ENCODE measurements at places on chromosomes 5 and 9.

DNA sequence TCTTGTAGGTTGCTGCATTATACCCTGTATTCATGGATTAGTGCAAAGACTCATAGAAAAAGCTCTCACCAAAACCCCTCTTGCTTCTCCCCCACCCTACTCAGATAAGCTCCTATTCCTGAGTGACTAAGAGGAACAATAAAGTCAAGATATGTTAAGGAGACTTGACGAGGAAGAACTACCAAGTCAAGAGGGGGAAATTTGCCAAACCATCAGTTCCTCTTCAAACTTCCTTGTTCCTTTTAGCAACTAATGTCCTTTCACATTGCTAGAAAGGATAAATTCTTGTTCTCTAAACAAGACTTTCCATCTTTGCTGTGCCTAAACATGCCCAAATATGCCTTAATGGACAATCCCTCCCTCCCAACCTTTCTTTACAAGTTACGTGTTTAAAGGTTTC, 27.0 kb downstream of the CNOT8 start:
- no peak for DNase-seq

DNA sequence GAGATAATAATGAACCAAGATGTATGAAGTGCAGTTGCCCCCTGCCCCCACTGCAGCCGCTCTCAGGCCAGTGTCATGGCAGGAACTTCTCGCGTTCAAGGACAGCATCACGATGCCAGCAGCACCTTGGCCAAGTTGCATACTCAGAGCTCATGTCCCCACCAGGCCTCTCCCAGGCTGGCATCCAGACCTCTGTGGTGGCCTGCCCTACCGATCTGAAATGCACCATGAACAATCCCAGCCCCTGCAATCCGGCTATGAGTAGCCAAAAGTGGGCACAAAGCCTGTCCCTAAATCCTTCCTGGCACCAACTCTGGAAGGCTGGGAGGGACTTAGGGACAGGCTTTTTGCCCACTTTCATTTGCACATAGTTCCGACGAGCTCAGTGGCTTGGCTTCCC, 140.9 kb downstream of the PAX5 start:
- no peak for DNase-seq

DNA sequence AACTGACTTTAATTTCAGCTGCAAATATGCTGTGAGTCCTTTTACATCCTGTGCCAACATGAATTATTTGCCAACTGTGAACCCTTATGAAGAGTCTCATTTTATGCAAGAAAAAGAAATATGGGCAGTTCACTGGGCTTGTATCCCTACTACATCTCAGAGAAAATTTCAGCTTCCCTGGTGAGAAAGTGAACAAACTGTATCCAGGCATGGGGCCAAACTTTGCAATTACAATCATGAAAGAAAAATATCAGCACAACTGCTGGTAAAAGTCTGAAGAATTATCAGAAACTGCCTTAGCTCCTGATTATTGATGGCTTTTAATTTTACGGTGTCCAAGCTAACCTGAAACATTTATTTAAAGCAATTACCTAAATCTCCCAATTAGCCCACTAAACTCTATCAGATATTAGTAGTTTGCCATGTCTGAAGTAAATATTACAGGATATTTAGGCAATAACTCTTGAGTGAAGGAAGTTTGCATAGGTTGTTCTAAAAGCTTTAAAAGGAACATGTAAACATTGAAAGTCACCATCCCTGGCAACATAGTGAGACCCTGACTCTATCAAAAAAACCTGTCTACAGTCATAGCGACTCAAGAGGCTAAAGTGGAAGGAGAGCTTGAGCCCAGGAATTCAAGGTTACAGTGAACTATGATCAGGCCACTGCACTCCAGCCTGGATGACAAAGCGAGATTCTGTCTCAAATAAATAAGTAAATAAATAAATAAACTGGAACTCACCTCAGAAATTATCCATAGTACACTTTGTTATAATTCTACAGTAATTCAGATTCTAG, 83.9 kb upstream of the HCN1 start:
- no peak for DNase-seq

DNA sequence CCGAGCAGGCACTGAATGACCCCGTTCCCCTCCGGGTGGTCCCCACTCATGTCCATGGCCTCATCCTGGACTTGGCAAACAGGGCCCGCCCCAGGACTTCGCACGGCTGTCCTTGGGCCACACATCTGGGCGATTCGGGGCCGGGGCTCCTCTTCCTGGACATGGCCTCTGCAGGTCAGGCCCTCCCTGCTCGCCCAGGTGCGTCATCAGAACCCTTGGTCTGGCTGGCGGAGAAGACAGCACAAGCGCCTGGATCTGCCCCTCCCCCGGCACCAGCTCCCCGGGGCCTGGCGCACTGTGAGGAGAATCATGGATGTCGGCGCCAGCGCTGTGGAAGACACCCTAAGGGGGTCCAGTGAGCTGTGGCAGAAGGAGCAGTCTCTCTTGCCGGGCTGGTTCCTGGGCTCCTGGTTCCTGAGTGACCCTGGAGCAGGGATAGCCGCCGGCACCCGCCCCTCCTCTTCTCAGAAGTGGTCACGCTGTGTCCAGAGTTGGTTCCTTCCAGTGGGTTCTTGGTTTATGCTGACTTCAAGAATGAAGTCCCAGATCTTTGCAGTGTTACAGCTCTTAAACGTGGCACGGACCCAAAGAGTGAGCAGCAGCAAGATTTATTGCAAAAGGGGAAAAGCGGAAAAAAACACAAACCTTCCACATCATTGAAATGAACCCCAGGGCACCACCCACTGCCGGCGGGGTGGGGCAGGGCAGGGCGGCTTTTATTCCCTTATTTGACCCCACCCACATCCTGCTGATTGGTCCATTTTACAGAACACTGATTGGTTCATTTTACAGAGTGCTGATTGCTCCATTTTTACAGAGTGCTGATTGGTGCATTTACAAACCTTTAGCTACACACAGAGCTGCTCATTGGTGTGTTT, 25.9 kb upstream of the SLC12A7 start:
- no peak for DNase-seq

DNA sequence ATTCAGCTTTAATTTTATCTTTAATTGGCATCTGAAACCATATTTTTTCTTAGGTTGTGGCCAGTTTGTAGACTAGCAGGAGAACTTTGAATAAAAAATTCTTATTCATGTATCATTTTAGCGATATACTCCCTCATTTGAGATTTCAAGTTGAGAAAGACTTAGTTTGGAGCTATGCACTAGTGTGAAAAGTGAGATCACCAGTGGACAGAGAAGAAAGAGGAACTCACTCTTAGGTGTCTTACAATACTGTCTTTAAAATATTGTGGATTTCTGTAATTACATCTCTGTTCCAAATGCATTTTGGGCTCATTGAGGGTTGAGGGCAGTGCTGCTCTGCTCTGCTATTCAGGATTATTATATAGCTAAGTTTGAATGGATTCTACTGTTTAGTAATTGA, 54.7 kb downstream of the NAA35 start:
- no peak for DNase-seq

DNA sequence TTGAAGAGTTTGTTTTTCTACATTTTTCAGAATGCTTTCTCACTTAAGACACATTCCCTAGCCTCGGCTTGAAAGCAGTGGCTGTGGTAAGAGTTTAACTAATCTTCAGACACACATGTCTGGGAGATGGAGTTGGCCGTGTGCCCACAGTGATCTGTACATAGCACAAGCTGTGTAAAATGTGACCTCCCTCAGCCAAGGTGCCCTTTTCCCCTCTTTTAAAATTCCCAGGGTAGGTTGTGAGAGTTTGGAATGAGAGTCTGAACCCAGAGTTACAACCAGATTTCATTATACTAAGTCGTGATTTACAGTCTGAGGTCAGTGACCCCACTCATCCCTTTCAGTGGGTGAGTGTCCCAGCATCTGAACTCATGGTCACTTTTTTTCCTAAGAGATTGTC, 230.4 kb downstream of the DOCK8 start:
- DNase-seq = no peak

- no peak for DNase-seq
These were observed 1.3 kb downstream of the UBE2R2 start for GRCh38 chr9:33818167-33818846.

GRCh38 chr5:133559960-133560359, 52.4 kb downstream of the FSTL4 start:
- no peak for DNase-seq

GRCh38 chr5:93677359-93677891, 64.0 kb downstream of the POU5F2 start:
- DNase-seq = no peak

GRCh38 chr9:132908635-132909034, 29.9 kb downstream of the SPACA9 start:
- no peak for DNase-seq

DNA sequence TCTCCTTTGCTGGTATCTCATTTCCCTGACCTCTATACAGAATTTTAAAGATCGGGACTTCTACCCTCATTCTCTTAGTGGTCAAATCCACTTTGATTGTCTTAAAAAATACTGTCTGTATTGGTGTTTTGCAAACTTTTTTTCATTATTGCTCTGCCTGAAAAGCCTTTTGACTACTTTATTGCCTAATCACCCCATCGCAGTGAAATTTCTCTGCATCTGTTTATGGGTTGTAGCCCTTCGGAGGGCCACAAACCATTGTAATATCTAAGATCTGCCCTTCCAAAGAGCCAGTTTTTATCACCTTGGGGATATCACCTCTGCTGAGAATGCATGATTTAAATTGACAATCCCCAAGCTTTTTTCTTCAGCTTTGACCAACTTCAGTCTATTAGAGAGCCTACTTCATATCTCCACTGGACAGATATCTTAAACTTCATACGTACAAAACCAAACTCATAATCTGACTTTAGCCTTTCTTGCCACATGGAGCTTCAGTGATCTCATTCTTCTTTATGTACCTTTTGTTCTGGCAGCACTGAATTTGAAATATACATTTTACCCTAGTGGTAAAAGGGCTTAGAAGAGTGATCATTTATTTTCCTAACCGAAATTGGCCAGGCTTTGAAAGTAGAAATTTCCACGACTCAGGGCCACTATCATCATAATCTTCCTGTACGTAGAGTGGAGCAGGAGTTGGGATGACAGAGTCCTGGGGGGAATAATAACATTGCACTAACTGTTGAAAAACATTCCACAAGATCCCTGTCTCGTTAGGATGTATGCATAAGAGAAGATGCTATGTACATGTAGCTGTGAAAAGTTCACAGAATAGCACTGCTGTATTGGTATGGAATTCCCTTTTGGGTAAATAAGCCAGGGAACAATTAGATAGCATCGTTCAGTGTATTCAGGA, 21.4 kb downstream of the KIF2A start:
- DNase-seq = no peak

DNA sequence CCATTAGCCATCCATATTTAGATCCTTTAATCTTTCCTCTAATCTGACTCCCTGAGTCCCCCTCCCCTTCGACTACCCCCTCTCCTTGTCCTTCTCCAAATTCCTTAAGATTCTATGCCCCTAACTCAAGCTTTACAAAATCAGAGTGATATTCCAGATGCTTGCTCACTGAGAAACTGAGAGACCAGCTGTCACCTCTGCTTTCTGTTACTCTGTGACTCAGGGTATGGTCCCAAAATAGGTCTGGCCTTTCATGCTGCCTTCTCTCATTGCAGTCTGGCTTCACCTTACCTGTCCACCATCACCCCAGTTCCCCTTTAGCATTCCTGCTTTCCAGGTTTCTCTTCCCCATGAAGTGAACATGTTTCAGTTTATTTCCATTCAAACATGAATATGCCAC, 383.3 kb upstream of the SLC30A5 start:
- no peak for DNase-seq

DNA sequence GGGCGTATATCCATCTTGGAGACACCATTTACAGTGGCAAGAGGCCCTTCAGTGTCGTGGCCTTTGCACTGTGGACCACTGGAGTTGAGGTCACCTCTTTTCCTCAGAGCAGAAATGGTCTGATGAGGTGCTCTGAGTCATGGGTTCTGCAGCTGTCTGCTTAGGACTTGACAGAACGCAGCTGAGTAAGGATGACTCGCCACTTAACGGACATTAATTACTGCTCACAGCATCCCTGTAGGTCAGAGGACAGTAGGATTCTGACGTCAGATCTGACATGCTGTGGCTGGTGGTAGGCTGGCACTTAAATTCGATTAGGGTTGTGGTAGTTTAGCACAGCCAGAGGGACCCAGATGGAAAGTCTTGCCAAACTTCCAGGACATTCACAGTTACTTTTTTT, 479.4 kb downstream of the DMAC1 start:
- DNase-seq = no peak

DNA sequence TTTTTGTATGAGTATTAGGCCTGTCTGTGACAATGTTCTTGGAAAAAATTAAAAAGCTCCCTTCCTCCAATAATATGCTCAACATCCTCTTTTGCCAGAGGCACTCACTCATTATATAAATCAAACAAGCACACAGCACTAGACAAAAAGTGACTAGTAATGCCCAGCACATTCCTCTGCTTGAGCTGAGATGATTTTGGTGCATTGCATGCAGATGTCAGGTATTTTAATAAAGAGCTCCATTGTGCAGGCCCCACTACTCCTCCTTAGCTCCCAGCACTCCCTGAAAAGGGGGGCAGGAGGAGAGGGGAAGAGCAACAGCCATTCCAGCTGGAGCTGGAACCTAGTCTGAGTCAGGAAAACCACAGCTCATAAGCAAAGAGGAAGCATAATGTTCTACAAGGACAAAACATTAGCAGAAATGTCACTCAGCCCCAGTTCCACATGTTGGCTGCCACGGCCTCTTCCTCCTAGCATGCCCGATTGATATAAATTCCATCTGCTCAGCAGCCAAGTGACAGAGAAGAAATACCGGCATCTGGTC, 348.5 kb downstream of the BNC2 start:
- DNase-seq = no peak

DNA sequence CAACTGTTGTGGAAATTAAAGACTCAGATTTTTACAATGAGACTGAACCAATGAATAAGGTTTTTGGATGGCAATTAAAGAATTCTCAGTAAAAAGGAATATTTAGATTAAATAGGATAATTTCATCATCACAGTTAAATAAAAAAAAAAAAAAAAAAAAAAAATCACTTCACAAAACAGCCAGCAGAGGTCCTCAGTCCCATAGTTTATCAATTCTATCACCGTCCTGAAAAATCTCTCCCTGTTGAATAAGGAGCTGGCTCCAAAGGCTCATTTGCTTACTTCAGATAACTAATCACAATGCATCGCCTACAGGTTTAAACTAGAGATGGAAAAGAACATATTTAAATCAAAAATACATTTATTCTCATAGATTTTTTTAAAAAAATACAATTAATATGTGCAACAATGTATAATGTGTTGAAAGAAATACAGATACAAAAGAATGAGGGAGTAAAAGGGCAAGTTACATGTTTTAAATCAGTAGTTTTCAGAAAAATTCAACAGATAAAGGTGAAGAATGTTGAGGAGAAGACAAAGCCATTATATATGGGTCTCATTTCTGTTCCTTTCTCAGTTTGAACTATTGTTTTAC, 175.8 kb upstream of the CHD1 start:
- no peak for DNase-seq

GRCh38 chr9:106112935-106113334, 418.6 kb downstream of the TMEM38B start:
- no peak for DNase-seq
